ENCODE measurements at places on chromosomes 4 and X. TPM values are rescaled to one million over a fixed set of nuclear protein-coding genes. Genes with fewer than 3 reads are reported as not detected.

DNA sequence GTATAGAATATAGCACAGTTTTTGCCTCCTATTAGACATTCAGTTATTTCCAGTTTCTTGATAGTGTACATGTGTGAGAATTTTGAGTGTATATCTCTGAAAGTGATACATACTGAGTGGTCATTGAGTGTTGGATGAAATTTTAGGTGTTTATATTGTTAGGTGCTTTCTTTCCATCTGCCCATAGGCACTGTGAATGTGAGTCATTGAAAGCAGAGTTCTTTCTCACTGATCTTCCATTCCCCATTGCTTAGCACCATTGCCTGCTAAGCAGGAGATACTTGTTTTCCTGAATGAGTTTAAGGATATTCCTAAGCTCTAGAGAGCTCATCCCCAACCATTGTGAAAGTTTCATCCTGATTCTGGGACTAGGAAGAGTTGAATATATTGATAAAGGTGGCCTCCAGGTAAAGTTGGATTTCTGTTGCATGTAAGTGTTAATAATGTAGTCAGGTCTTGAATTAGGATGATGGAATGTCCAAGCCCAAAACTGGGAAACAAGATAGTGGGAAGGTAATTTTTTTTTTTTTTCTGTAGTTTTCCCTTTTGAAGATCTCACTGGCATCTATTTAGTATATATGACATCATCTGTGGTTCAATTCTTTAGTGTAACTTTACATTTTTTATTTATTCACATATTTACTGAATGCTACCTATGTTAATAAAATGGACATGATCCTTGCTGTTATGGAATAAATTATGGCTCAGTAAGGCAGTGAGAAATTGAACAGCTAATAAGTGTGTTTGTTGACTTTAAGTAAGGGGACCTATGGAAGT lies 22.1 kb downstream of the UBE2K start:
- DNase-seq, result no peak

- DNase-seq, result no peak
Observed at GRCh38 chr4:168804146-168804545, 205.9 kb downstream of the CBR4 start.

DNA sequence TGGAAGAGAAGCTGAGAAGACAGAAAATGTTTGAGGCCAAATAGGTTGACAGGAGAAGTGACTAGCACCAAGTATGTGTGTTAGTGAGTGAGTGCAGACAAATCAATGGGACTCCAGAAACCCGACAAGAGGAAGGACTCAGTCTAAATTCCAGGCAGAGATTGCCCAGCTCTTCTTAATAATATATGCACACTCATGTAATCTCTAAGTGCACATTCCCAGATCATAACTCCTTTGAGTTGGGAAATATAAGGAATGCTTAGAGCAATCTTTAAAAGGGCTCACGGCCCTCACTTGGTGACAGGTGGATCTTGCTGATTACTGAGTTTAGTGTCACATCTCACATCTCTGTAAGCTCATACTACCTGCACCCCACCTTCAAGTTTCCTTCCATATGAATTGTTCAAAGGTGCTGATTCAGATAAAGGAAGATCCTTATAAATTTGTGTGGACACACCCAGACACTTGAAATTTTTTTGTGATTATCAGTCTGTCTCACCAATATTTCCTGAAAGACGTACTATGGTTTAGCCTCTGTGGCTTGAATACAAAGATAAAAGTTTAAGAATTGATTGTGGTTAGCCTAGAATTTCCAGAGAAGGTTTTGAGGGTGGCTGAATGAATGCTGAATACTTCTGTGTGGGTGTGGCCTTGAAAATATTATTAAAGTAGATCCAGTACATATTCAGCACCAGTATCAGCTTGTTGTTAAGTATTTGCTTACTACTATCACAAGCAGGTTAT lies 205.1 kb upstream of the UGT8 start:
- DNase-seq, result no peak

DNA sequence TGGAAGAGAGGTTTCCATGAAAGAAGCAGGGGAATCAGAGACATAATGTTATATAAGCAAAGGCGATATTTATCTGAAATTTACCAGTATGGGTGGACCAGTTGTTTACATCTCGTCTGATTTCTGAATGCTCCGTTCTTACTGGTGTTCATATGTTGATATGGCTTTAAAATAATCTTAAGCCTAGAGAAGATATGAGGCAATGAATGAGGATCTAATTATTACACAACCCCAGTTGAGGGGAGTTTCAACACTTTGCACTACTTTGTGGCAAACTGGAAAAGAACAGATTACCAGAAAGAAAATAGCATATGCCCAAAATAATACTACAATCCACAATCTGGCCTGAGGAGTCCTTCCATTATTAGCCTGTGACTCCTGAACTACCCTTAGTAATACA lies 263.3 kb upstream of the MAGEB2 start:
- no peak for DNase-seq

- DNase-seq, result no peak
Observed at GRCh38 chr4:157217708-157218107, 2.8 kb upstream of the GRIA2 start.

GRCh38 chrX:38220415-38221390 lies at the start of gene SRPX:
TSS of gene SRPX (minus strand) at chrX:38220871. CDS start at chrX:38220792, 79 bp downstream.
- peak; percentile 46 for DNase-seq

Gene ITGB1BP2
- total RNA-seq, result 7.8 TPM
